ENCODE measurements at places on chromosomes 1 and 21. TPM values are rescaled to one million over a fixed set of nuclear protein-coding genes. Genes with fewer than 3 reads are reported as not detected.

Gene ITGB2
- 12.4 TPM for polyA plus RNA-seq

Gene CRB1
- polyA plus RNA-seq, result 2.0 TPM

Gene LORICRIN
- not detected for polyA plus RNA-seq

DNA sequence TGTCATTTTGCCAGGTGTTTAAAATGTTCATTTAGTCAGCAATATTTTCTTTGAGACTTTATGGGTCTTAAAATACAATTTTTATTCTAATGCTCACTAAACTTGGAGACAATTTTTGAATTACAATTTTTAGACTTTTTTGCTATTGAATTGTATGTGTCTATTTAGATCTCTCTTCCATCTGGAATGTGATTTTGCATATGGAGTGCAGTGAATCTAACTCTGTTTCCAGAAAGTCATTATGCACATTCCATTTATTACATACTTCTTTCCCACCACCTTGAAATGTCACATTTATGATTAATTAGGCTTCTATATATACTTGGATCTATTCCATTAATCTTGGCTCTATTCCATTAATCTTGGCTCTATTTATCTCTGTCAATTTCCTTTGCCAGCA, 5.6 kb upstream of the TSPEAR start:
- no peak for DNase-seq

DNA sequence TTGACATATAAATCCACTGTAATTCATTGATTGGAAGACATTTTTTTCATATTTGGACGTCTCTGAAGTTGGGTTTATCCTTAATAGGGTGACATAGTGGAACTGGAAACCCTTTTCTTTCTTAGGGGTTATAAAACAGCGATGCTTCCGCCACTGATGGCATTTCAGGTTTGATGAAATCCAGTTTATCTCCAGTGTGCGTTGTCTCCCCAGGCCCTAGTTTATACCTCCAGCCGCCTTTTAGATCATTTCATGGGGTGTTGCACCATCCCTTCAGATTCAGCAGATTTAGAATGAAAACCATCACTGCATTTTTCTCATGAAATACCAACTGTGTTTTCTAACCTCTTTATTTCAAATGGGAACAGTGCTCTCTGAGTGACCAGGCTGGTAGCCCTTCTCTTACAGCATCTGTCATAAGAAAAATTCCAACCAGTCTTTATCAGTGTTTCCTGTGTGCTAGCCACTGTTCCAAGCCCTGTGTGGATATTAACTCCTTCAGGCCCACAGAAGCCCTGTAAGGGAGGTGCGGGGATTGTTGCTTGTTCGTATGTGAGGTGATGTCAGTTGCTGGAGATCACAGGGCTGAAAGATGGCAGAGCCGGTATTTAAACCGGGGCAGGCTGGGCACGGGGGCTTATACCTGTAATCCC, 19.0 kb downstream of the H6PD start:
- no peak for DNase-seq

DNA sequence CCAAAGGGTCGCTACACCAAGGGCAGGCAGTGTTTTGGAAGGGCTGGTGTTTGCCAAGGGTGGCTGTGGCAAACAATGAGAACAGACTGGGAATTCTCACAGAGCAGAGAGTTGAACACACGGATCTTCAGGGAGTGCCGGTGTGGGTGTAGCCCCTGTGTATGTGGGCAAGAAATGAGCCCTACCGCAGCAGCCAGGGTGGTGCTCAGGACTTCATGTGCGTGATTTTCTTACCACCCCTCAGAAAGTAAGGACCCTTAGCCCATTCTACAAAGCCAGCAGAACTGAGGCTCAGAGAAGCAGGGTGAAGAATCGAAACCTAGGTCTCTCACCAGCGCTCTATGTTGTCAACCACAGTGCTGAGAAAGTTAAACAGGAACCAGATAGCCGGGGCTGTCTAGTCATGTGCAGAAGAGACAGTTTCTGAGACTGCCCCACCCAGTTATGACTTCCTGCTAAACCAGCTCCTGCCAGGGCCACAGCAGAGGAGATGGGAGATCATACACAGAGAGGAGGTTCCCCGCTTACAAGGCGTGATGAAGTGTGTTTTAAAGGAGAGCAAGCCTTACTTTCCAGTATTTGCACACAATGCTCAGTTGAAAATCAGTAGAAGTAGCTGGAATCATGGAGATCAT, 21.9 kb upstream of the MORC3 start:
- DNase-seq, result no peak

DNA sequence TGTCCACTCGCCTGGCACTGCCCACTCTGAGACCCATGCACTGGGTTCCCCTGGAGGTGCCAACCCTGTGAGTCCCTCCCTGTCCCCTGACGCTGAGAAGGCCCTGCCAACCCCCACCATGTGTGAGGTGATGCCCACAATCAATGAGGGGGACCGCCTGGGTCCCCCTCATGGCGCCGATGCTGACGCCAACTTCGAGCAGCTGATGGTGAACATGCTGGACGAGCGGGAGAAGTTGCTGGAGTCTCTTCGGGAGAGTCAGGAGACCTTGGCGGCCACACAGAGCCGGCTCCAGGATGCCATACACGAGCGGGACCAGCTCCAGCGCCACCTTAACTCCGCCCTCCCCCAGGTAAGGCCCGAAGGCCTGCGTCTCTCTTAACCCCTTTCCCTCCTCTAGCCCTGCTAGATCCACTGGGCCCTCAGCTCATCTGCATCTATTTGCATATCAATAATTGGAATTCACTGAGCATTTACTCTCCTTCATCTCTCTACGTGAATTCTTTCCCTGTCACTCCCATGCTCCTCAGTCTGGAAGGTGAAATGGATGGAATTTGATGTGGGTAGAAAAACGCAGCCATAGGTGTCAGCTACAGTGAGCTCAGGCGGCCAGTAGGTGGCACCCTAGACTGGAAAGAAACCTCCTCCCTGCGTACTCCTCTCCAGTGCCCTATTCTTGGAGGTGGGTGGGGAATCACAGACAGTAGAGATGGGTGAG, 12.8 kb downstream of the PPFIA4 start:
- no peak for DNase-seq
